ENCODE measurements at places on chromosomes 6 and 20.

DNA sequence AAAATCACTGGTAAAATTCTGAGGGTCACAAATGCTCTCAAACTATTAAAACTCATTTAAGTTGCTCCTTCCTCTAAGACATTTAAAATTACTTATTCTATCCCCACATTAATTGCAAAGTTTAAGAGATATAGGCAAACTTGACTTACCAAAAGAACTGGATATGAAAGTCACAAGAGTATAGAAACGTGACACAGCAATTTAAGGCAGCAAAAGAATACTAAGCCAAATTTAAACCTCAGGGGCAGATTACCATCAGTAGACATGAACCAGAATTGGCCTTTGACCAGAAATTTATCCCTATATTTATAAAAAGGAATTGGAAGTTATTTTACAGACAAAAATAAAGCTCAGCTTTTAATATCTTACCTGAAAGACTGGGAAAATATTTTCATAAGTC, 56.0 kb downstream of the MAP3K7 start:
- DNase-seq = no peak

- DNase-seq = no peak
These were observed 73.3 kb downstream of the OPRM1 start for GRCh38 chr6:154112181-154112809.

GRCh38 chr6:53734473-53735299, 60.1 kb upstream of the LRRC1 start:
- no peak for DNase-seq

DNA sequence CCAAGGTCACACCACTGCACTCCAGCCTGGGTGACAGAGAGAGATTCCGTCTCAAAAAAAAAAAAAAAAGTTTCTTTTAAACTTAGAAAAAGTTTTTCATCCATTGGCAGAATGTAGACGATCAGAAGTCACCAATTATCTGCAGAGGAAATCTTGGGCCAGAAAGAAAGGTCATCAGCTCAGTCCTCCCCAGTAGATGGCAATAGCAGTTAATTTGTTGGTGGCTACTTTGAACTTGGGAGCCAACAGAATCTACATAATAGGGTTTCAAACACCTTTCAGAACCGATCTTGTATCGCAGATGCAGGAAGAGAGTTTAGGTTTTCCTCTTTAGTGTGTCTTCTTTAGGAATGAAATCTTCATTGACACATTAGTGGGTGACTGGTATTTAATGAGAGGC, 41.7 kb downstream of the LBP start:
- no peak for DNase-seq

GRCh38 chr6:112466373-112467151, 119.4 kb downstream of the RFPL4B start:
- DNase-seq = no peak

DNA sequence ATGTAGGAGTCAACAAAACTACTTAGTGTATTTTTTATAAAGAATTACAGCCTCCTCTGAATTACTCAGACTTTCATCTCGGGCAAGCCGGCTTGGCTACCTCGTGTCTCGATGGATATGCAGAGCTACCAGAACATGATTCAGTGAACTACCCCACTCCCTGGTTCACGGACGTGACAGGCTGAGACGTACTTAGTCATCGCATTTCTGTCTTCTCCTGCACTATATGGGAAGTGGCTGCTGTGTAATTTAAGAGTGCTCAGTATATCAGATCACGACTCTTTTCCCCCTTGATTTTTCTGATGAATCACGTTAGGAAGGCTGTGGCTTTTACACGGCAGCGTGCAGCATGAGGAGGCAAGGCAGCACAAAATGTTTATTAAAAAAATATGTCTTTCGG, 302.7 kb upstream of the ZFP64 start:
- DNase-seq = no peak

GRCh38 chr6:144295211-144295610, 10.1 kb downstream of the UTRN start:
- no peak for DNase-seq

DNA sequence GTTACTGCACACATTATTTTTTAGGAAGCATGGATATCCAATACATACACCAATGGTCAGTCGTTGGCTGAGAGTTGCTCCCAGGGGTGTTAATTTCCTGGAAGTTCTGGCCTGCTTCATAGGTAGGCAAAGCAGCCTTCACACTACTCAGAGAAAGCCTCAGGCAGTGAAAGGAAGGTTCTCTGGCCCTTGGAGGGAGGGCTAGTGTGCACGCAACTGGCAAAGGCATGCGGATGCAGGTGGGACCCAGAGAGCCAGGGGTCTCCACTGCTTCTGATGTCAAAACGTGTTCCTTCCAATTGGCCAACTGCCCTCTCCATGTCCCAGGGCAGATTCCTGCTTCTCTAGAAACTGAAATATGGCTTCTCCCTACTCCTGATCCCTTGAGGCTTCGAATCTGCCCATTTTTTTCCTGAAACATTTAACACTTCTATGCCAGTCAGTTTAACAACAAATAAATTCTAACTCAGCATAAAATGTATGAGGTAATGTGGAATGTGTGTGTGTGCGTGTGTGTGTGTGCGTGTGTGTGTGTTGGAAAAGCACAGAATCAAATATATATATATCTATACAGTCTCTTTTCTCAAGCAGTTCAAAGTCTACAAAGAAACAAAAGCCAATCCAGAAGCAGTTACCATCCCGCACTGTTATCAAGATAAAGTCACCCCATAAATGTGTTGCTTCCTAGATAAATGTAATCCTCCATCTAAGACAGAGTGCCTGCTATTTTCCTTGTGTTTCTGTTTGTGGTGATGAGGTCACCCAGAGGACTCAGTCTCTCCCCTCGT, 94.0 kb upstream of the HIVEP1 start:
- no peak for DNase-seq

DNA sequence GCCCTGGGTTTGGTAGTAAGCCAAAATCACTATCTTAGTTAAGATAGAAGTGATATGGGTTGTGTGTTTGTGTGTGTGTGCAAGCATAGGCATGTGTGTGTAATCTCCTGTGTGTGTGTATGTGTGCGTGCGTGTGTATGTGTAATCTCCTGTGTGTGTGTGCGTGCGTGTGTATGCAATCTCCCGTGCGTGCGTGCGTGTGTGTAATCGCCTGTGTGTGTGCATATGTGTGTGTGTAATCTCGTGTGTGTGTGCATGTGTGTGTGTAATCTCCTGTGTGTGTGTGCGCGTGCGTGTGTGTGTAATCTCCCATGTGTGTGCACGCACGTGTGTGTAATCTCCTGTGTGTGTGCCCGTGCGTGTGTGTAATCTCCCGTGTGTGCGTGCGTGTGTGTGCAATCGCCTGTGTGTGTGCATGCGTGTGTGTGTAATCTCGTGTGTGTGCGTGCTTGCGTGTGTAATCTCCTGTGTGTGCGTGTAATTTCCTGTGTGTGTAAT, 219.3 kb upstream of the GGTLC1 start:
- DNase-seq = no peak

DNA sequence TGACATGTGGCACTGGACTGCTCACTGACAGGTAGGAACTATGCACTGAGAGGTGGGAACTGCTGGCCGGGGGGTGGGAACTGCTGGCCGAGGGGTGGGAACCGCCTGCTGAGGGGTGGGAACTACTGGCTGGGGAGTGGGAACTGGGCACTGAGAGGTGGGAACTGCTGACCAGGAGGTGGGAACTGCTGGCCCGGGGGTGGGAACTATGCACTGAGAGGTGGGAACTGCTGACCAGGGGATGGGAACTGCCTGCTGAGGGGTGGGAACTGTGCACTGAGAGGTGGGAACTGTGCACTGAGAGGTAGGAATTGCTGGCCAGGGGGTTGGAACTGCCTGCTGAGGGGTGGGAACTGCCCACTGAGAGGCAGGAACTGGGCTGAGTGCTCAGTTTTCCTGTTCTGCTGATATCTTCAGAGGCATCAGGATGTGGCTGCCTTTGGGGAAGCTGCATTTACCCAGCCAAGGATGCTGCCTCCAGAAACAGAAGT, 90.2 kb downstream of the THBS2 start:
- DNase-seq = no peak

DNA sequence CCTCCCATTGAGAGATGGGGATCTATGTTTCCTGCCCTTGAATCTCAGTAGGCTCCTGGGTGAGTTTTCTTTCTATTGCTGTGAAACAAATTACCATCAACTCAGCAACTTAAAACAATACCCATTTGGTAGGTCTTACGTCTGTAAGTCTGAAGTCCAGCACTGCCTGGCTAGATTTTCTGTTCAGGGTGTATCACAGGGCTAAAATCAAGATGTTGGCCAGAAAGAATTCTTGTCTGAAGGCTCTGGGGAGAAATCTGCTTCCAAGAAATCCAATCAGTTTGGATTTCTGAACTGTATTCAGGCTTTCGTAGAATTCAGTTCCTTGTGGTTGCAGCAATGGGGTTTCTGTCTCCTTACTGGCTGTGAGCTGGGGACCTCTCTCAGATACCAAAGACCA, 99.6 kb upstream of the SLC24A3 start:
- no peak for DNase-seq

- DNase-seq = no peak
These were observed 181.9 kb downstream of the SCP2D1 start for GRCh38 chr20:18995455-18995854.

DNA sequence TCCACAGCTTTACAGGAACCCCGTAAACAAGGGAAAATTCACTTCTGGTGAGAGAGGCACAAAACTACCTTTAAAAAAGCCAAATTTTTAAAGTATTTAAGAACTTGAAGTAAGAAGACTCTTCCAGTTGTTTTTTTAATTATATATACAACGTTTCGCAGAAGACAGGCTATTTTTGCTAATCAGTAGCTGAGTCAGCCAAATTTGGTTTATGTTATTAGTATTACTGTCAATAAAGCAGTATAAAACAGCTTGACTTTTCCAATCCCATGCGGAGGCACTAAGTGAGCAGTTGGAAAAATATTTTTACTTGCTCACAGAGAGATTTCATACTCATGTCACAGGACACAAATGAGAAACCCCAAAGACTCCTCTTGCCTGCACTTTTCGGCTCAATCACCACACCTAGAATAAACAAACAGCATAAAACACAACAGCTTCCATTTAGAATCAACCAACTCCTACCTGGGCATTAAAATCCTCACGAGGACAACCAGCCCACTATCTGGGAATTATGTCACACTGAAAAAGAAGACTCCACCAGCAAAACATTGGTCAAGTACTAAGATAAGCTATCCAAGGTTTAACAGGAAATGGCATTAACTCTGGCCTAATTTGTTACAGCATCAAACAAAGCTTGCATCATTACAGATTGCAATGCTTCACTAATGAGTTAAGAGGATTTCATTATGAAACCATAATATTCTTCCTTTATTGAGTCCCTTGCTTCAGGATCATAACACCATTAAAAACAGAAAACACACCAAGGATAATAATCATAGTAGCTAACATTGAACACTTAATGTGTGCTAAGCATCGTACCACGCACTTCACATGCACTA, 26.3 kb downstream of the ELOVL5 start:
- DNase-seq = no peak

Measured in LNCaP clone FGC (cell line).